A549 (cell line): ENCODE measurements at places on chromosomes 2 and 18.

GRCh38 chr2:241608881-241609280 is 28.1 kb downstream of the THAP4 start:
- DNase-seq, result no peak

DNA sequence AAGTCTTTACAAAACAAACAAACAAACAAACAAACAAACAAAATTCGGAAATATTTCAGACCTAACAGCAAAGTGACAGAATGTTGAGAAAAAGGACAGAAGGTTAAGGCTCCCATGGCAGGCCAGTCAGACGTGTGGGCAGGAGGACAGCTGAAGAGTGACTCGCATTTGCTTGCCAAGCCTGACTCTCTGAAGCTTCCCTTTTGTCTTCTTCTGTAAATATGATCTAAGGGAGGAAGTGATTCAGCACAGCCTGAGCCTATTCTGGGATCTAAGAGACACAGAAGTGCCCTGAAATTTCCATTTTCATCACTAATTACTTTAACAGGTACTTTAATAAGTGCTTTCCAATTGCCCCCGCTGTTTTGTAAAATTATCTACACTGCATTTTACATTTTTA is 134.0 kb upstream of the LYPD1 start:
- no peak for DNase-seq

DNA sequence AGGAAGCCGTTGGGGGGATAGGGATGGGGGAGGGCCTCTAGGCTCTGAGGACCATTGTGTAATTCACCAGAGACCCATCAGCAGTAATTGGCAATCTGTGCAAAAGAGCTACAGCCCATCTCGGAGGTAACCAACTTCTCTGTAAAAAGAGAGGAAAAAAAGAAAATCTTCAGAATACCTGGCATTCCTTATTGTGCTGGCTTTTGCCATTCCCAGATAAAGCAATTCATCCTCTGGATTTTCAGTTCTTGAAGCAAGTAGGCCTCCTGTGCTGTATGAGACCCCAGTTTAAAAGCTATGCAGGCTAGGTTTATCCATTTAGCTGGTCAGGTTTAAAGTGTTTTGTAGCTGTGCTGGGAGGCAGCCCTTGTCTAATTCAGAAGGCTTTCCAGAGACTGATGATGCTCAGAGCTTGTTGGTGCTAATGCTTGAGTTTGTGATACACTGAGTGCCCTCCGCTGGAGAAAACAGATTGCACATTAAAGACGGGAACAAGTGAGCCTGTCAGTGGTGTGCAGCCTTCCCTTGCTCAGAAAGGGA is at the start of gene LRRTM4:
Gene LRRTM4, minus strand, starts transcription at position 446 of the 540 bp plus-strand sequence.
- no peak for DNase-seq

GRCh38 chr2:7983912-7984311 is 697.9 kb upstream of the ID2 start:
- DNase-seq, result no peak

DNA sequence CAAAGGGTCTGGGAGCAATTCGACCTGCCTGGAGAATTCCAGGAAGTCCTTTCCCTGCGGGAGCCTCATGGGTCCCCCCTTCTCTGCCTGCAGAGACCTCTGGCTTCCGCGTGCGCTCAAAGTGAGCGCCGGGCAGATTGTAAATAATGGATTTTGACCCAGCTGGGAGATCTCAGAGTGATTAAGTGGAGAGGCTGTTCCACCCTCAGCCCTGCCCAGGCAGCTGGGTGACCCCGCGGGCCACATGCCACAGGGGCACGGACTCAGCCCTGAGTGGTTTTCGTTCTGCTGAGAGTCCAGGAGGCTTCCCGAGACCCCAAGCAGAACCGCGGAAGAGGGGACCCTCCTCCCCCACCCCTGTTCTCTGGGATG is 1.2 kb downstream of the KCNG2 start:
- no peak for DNase-seq

DNA sequence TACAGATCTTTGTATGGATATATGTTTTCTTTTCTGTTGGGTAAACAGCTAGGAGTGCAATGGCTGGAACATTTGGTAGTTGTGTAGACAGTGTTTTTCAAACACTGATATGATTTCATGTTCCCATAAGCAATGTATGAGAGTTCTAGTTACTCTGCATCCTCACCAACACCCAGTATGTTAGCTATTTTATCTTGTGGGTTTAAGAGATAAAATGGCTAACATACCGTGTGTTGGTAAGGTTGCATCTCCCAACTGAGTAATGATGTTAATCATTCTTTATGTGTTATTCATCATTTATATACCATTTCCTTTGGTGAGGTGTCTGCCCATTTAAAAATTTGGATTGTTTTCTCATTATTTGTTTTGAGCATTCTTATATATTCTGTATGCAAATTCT is 65.7 kb downstream of the LYPD6B start:
- no peak for DNase-seq
